ENCODE measurements at places on chromosomes 4 and X.

GRCh38 chr4:175407926-175408325, 404.1 kb downstream of the GPM6A start:
- no peak for DNase-seq

GRCh38 chr4:78337244-78338020, 214.1 kb upstream of the ANXA3 start:
- DNase-seq = no peak

DNA sequence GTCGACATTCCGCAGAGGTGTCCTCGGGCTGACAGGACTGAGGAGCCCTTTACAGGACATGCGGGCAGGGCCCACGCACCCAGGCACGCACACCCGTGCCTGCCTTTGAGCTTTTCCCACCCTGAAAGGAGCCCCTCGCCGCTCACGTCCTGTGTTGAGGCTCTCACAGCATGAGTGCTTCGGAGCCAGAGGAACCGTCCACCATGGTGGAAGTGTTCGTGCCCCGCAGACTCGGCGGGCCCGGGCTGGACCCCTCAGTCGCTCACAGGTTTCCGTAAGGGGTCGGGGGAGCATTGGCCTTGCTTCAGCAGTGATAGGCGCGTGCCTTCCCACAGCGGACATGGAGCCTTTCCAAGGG, 36.9 kb downstream of the PIGG start:
- no peak for DNase-seq

- DNase-seq = no peak
Measured at GRCh38 chr4:61511716-61512488, 311.8 kb downstream of the ADGRL3 start.

GRCh38 chrX:40108959-40109287, 11.2 kb upstream of the BCOR start:
- DNase-seq = peak; percentile 54

- no peak for DNase-seq
Measured at GRCh38 chr4:110106931-110107296, 91.5 kb downstream of the ELOVL6 start.

DNA sequence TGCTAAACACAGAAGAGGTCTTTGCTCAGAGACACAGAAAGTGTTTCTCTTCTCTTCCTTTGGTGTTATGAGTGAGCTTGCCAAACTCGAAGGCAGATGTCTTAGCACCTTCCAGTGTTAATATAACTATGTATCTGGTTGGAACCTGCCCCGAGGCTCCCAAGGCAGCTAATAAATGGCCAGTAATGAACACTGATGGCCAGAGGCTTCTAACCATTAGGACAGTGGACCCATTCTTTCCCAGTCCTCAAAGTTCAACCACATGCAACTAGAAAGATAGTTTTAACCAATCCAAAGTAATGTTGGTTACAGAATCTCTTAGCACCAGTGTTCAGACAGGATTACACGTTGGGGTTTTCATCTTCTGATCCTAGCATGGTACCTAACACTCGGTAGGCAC, 42.7 kb upstream of the JADE1 start:
- DNase-seq = no peak

- DNase-seq = no peak
Measured at GRCh38 chr4:95086551-95086950, 328.8 kb downstream of the BMPR1B start.

GRCh38 chr4:76206222-76206942, 7.2 kb downstream of the SCARB2 start:
- no peak for DNase-seq

GRCh38 chrX:135985157-135985972, at the start of gene SLC9A6:
TSS of gene SLC9A6 (plus strand) at chrX:135985435. CDS start at chrX:135985659, 224 bp downstream.
- peak; percentile 74 for DNase-seq

- DNase-seq = no peak
Measured at GRCh38 chr4:110075891-110076290, 122.5 kb downstream of the ELOVL6 start.

- no peak for DNase-seq
Measured at GRCh38 chrX:14291666-14292500, 237.5 kb upstream of the GLRA2 start.

- DNase-seq = no peak
Measured at GRCh38 chrX:15376956-15377355, 7.3 kb downstream of the VEGFD start.

DNA sequence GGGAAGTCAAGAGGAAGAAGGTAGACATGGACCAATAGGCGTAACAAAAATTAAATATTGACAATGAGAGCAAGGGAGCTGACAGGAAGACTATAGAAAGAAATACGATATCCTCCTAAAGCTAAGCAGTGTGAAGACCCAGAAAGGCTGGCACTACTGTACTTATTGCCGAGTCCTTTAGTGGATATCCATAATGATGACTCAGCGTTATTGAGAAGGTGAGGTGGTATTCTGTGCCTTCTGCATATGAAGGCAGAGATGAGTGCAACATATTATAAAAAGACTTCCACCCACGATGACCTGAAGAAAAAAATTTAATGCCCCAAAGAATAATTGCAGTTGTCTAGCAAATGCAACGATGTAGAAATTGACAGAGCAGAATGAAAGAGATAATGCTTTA, 13.0 kb upstream of the MCF2 start:
- no peak for DNase-seq

- DNase-seq = no peak
Measured at GRCh38 chr4:128347930-128348660, 60.5 kb upstream of the PGRMC2 start.

DNA sequence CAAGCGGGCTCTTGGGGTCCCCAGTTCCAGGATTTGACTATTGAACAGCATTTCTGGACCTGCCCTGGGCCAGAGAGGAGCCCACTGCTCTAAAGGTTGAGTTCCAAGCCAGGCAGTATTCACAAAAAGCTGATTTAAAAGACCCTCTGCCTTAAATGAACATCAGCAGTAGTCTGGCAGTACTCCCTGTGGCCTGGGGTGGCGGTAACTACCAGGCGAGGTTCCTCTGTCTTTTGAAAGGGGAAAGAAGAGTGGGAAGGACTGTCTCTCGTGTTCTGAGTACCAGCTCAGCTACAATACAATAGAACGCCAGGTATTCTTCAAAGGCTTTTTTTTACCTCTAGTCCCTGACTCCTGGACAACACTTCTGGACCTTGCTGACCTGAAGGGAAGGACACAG, 456.4 kb upstream of the TEX13C start:
- DNase-seq = no peak

DNA sequence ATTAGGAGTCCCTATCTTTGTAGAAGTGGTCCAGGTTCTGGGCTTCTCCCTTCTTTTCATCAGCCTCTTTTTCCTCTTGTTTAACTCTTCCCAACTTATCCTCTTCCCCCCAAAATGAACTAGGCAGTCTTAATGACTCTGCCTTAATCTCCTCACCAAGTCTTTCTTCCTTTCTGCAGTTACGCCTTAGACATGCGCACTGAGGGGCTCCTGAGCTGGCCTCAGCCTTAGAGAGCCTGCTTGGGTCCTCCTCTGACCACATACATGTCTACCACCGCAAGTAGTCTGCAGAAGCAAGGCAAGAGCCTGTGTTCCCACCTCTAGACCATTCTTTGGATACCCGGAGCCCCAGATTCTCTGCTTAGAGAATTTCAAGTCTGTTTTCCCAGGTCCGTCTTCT, 199.9 kb downstream of the MGST2 start:
- DNase-seq = no peak

DNA sequence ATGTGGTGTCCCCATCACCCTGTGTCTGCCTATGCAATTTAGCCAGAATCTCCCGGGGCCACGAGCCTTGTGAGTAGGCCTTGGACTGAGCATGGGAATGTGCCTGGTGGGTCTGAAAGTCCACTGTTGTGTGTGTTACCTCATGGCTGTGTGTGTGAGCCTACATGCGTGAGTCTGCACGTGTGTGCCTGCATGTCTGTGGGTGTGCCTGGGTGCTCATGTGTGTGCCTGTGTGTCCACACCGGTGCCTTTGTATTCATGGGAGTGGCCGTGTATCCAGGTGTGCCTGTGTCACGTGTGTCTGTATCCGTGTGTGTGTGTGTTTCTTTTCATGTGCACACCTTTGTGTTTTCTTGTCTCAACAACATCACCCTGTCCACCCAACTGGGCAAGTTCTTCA, 14.2 kb downstream of the ATP5ME start:
- no peak for DNase-seq

- DNase-seq = no peak
Measured at GRCh38 chrX:19563327-19563726, 48.0 kb upstream of the MAP3K15 start.

GRCh38 chr4:183714626-183715025, 55.5 kb downstream of the TRAPPC11 start:
- no peak for DNase-seq

- DNase-seq = no peak
Measured at GRCh38 chrX:100247826-100248225, 162.2 kb downstream of the PCDH19 start.

GRCh38 chr4:26334366-26334765, 13.6 kb downstream of the RBPJ start:
- no peak for DNase-seq

DNA sequence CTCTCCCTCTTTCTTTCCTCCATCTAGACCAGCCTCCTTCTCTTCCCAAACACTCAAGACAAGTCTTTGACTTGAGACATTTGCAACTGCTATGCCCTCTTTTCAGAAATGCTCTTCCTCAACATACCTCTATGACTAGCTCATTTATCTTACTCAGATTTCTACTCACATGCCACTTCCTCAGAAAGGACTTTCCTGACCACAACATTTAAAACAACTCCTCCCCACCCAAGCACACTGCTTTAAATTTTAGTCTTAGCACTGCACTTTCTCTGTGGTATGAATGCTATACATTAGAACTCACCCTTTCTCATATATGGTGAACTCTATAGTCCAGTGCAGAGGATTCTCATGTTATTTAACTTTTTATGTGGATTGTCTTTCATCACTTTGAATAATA, 28.4 kb upstream of the SULT1E1 start:
- no peak for DNase-seq

DNA sequence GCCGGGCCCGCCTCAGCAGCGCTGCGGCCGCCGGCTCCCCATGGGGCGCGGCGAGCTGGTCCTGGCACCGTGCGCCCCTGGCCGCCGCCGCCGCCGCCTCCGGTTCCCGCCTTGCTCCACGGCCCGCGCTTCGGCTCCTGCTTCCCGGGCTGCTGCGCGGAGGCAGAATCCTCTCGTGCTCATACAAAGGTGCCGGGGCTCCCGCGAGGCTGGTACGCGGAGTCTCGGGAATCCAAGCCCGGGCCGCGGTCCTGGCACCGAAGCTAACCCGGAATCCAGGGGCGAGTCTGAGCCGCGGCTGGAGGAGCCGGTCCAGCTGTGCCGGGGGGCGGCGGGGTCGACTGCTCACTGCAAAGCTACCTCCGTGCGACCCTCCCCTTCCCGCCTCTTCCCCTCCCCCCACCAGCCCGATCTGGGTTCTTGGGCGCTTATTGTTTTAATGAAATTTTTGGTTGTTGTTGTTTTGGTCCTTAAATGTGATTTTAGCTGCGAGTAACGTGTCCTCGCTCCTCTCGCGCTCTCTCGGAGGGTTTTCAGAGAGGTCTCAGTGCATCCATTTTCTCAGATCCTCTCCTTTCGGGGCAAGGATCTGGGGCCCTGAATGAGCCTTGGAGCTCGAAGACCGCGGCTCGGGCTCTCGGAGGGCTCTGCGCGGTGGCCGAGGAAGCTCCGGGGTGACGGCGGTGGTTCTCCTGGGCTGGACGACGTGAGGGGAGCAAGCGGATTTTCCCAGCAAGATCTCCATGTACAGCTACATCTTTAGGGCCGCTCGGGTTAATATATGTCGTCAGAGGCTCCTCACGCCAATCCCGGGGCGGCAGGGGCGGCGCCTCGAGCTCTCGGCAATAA, at the start of gene HAND2:
TSS of gene HAND2 (minus strand) at position 753 of the 849 bp plus-strand sequence. CDS start 940 bp downstream, outside the sequence.
- no peak for DNase-seq

- DNase-seq = no peak
Measured at GRCh38 chrX:152640034-152640818, 2.5 kb downstream of the GABRQ start.

DNA sequence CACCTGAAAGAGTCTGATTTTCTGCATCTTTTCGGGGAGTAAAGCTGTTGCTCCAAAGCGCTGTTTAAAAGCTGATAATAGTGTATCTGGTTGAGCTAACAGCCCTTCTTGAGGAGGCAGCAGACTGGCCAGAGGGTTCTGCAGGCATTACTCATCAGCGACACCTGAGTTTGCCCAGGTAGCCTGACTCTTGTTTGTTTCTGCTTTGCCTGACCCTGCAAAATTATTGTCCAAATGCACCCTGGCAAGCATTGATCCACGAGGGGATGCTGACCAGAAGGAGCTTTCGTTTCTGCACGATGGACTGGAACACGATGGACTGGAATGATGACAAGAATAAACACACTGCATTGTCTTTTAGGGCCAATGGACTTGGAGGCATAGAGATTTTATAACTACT, 6.2 kb downstream of the CD99 start:
- DNase-seq = no peak

DNA sequence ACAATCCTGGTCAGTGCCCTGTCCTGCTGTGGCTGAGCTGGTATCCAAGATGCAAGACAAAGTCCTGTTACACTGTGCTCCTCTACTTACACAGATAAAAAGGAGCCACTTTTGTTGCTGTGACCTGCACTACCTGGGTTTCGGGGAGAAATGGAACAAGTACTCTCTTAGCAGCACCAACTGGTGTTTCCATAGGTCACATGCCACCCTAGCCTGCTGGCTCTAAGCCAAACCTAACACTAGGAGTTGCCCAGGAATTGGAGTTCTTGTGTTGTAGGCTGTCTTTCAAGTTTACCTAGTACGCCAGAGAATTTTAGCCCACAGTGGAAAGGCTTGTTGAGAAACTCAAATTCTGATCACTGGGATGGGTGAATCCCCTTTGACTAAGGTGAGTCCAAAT, 727.4 kb downstream of the FAM133A start:
- no peak for DNase-seq

DNA sequence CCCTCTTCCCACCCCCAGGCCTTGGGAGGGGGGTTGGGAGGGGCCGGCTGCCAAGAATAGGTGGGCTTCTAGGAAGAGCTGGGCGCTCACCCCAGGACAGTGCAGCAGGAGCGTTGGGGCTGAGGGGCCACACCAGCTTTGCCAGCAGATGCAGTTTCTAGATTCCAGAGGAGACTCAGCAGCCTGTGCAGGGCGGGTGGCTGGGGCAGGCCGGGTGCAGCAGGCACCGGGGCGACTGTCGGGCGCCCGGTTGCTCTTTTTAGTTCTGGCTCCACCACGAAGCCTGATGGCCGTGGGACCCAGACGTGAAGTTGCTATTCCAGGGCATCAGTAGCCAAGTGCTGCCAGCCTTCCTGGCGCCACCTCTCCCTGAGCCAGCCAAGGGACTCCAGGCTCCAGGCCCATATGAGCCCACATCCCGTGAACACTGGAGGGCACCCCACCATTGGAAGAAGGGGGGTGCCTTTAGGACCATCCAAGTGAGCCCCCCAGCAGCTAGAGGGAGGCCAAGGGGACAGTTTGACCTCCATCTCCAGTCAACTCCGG, 5.8 kb downstream of the SSR4 start:
- no peak for DNase-seq

DNA sequence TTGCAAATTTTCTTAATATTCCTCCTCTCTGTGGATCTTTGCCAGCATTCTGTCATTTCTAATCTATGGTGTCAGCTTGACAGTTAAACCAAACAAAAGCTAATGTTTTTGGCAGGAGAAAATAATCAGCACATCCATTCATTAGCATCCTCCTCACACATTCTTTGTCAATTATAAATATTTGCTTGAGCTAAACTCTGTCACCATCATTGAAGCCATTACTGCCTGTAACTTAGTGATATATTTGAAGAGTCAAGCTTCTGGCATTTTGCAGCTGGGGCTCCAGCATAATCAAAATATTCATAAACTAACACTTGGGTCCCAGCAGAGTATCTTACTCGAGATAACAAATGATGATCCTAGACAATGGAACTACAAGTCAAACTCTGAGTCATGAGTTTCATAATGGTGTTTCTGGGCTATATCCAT, 126.1 kb downstream of the EIF4E start:
- DNase-seq = peak; percentile 13

- DNase-seq = no peak
Measured at GRCh38 chrX:81308086-81308829, 106.4 kb downstream of the SH3BGRL start.

- DNase-seq = no peak
Measured at GRCh38 chr4:80535551-80535950, 200.0 kb downstream of the CFAP299 start.
